Myocyte (in vitro differentiated cells): ENCODE measurements at places on chromosomes 2 and 18.

- peak; percentile 41 for DNase-seq
Observed at GRCh38 chr2:72090781-72091482, 56.7 kb downstream of the CYP26B1 start.

- DNase-seq = no peak
Observed at GRCh38 chr2:19589791-19590190, 231.4 kb upstream of the OSR1 start.

DNA sequence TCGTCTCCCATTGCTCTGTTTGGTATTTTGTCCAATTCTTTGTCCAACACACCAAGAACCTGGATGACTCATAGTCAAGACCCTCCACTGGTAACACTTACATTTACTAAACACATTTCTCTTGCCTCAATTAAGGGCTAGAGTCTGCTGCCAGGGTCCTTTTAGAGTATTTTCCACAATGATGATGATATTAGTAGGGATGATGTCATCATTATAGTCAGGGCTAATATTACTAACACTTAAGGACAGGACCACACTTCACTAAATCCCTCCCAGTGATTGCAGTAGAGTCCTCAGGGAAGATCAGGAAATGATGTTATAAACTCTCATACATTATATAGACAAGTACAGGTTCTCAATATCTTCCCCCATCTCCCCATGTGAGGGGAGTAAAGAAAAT lies 13.6 kb upstream of the SS18 start:
- no peak for DNase-seq

GRCh38 chr18:6449213-6449612 lies 34.5 kb upstream of the L3MBTL4 start:
- no peak for DNase-seq

DNA sequence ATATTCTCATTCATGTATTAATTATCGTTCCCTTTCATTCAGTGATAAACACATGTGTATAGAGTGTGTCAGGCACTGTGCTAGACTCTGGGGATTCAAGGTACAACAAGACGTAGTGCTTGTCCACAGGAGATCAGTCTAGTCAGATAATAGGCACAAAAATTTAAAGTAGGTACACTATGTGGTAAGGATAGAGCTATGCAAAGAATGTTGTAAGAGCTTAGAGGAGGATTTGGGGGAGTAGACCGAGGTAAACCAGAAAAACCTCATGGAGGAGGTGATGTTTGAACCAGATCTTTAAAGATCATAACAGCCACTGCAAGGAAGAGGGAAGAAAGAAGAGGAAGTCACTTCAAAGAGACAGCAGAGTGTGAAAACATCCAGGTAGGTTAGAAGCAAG lies 256.9 kb upstream of the DDX18 start:
- no peak for DNase-seq

DNA sequence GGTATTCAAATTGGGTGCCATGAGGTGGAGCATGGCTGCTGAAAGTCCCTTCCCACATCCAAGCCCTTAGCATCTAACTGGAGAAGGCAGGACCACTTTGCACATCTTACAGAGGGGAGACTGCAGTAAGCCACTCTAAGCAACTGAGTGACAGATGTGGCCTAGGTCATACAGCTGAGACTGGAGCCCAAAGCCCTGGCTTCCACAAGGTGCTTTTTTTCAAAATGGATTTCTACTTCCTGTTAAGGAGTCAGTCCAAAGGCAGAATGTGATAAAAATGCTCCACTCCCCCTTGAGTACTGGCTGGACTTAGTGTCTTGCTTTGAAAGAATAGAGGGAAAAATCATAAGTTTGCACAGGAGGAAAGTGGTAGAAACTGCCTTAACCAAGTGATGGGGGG lies 424.0 kb upstream of the SPRED2 start:
- DNase-seq = no peak
